Activated naive CD4-positive, alpha-beta T cell treated with anti-CD3 and anti-CD28 coated beads, Interleukin-2, amount 10 ng/mL, durations not matched to agents 7 days and 5 days (primary cell): ENCODE measurements at places on chromosomes 5 and 9.

DNA sequence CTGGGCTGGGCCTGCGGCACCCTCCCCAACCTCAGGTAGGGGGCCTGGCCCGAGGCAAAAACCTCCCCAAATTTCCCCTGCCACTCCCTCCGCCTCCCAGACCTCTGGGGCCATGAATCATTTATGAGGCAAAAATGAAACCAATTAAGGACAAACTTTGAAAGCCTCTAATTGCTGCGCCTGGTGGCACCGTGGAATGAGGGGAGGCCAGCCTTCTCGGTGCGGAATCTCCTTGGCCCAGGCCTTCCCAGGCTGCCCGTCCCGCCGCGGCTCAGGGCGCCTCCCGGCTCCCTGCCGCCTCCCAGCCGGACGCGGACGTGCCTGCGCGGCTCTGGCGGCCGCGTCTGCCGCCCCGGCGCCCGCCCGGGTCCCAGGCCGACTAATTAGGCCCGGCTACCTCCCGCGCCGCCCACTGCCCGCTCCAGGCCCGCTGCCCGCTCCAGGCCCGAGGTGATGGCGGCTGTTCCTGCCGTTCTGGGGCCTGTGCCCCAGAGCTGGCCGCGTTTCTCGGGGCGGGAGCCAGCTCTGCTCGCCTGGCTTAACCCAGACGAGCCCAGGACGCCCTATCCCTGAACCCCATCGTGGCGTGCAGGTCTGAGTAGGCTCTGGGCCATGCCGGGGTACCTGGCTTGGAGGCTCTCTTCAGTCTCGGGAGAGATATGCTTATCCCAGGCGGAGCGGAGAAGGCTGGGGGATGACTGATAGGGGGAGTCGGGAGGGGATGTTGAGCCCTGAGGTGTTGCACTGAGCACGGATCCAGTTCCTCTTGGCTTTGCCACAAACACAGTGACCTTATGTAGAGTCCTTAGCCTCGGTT, 20.1 kb downstream of the CXXC5 start:
- H3K27ac ChIP-seq: no peak overlapping the region
- H3K36me3 ChIP-seq: no peaks in the 10 kb centered on the region
- peaks cover 40% of the 10 kb centered on the region for H3K4me1 ChIP-seq
- peak overlapping the region; percentile 67 for H3K4me3 ChIP-seq
- DNase-seq: peak; percentile 60
- H3K27me3 ChIP-seq: peaks cover 53% of the 10 kb centered on the region

DNA sequence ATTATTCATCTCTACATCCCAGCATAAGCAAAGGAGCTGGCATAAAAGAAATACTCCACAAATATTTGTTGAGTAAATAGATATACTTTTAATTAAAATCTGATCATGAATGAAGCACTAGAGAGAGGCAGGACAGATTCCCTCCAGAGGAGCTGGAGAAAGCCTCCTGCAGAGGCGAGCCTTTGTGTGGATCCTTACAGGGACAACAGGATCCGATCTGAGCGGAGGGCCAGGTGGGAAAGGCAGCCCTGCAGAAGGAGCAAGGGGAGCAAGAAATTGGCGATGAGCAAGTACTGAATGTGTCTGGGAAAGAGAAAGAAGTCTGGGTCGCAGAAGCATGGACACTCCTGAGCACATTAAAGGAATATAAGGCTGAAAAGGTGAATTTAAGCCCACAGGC, 69.4 kb downstream of the EBF1 start:
- H3K4me3 ChIP-seq: no peak overlapping the region
- no peak for DNase-seq
- no peak overlapping the region for H3K27ac ChIP-seq
- peaks cover 3% of the 10 kb centered on the region for H3K4me1 ChIP-seq

- no peaks in the 10 kb centered on the region for H3K36me3 ChIP-seq
- DNase-seq: no peak
- H3K4me3 ChIP-seq: no peak overlapping the region
Observed at GRCh38 chr5:65451436-65451835, 30.3 kb downstream of the ADAMTS6 start.

- peak; percentile 53 for DNase-seq
- peaks cover 50% of the 10 kb centered on the region for H3K36me3 ChIP-seq
Observed at GRCh38 chr9:137828527-137829259, 48.9 kb upstream of the CACNA1B start.

- no peak overlapping the region for H3K4me3 ChIP-seq
- peaks cover 18% of the 10 kb centered on the region for H3K4me1 ChIP-seq
- no peak overlapping the region for H3K27ac ChIP-seq
- no peaks in the 10 kb centered on the region for H3K27me3 ChIP-seq
- H3K36me3 ChIP-seq: peaks cover 39% of the 10 kb centered on the region
- DNase-seq: no peak
Observed at GRCh38 chr9:137266162-137266527, 11.0 kb downstream of the NELFB start.

- H3K4me3 ChIP-seq: peak overlapping the region; percentile 82
- peaks cover 74% of the 10 kb centered on the region for H3K36me3 ChIP-seq
- H3K27ac ChIP-seq: peak overlapping the region; percentile 99
- H3K27me3 ChIP-seq: no peaks in the 10 kb centered on the region
- peak; percentile 21 for DNase-seq
- peaks cover 95% of the 10 kb centered on the region for H3K4me1 ChIP-seq
Observed at GRCh38 chr9:127968700-127969383, 11.9 kb downstream of the EEIG1 start.

- peaks cover 21% of the 10 kb centered on the region for H3K27me3 ChIP-seq
- DNase-seq: no peak
- peaks cover 4% of the 10 kb centered on the region for H3K36me3 ChIP-seq
- no peak overlapping the region for H3K27ac ChIP-seq
- peak overlapping the region; percentile 60 for H3K4me3 ChIP-seq
Observed at GRCh38 chr9:137604345-137605086, 970 bp upstream of the ARRDC1 start.

DNA sequence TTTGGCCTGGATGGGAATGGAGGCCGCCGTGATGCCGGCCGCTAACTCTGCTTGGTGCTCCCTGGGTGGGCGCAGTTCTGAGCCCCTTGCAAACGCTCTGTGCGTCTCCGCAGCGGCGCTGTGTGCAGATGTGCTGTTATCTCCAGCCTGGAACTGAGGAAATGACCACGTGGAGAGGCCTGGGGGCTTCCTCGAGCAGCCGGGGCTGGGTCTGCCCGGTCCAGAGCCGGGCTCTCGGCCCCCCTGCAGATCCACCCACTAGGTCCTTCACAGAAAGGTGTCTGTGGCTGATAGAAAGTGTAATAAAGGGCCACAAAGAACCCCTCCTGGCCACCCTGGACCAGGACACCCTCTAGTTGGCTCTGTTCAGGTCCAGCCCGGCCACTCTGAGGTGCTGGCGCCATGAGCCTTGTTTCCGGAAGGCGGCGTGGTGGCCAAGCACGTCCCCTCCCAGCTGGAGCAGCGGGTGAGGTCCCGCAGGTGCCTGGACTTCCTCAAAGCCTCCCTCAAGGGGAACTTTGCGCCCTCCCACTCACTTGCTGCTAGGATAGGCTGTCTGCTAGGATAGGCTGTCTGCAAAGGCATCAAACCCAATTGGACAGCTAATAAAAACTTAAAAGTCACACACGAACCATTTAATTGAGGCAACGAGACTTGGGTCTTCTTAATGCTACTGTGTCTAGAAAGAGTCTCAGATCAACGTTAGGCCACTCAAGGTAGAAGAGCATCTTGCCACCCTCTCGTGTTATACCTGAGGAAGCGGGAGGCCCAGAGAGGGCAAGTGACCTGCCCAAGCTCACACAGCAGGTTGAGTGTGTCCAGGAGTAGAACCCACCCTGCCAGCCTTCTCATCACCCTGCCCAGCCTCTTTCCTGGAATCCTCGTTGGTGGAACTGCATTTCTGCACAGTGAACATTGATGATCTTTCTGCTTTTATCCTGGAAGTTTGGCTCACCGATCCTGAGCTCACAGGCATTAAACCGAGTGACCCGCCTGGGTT, 109.3 kb upstream of the FCN2 start:
- H3K27ac ChIP-seq: no peak overlapping the region
- H3K4me3 ChIP-seq: no peak overlapping the region
- DNase-seq: no peak
- H3K36me3 ChIP-seq: no peaks in the 10 kb centered on the region
- H3K27me3 ChIP-seq: peaks cover 27% of the 10 kb centered on the region

GRCh38 chr9:69885474-69885929, 64.9 kb downstream of the CFAP95 start:
- DNase-seq: no peak
- H3K4me3 ChIP-seq: no peak overlapping the region
- no peaks in the 10 kb centered on the region for H3K36me3 ChIP-seq
- H3K4me1 ChIP-seq: no peaks in the 10 kb centered on the region
- no peak overlapping the region for H3K27ac ChIP-seq

- peaks cover 16% of the 10 kb centered on the region for H3K27me3 ChIP-seq
- no peak overlapping the region for H3K4me3 ChIP-seq
- DNase-seq: no peak
Observed at GRCh38 chr5:132080595-132080994, 7.0 kb downstream of the CSF2 start.

- H3K36me3 ChIP-seq: no peaks in the 10 kb centered on the region
- peak overlapping the region; percentile 58 for H3K4me3 ChIP-seq
- H3K27ac ChIP-seq: no peak overlapping the region
- peaks cover 16% of the 10 kb centered on the region for H3K4me1 ChIP-seq
- H3K27me3 ChIP-seq: peaks cover 59% of the 10 kb centered on the region
Observed at GRCh38 chr9:77647267-77648233, 572 bp downstream of the GNA14 start.

DNA sequence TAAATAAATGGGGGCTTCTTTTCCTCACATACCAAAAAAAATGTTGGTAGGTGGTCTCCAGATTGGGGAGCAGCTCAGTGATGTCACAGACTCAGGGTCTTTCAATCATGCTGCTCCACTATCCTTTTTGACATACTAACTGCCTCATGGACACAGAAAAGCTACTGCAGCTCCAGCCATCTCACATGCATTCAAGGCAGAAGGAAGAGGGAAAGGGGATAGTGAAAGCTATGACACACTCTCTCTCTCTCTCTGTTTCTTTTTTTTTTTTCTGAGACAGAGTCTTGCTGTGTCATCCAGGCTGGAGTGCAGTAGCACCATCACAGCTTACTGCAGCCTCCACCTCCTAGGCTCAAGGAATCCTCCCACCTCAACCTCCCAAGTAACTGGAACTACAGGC, 7.9 kb upstream of the ADGRD2 start:
- peaks cover 50% of the 10 kb centered on the region for H3K27me3 ChIP-seq
- H3K27ac ChIP-seq: no peak overlapping the region
- DNase-seq: no peak
- H3K36me3 ChIP-seq: no peaks in the 10 kb centered on the region
- H3K4me3 ChIP-seq: no peak overlapping the region

DNA sequence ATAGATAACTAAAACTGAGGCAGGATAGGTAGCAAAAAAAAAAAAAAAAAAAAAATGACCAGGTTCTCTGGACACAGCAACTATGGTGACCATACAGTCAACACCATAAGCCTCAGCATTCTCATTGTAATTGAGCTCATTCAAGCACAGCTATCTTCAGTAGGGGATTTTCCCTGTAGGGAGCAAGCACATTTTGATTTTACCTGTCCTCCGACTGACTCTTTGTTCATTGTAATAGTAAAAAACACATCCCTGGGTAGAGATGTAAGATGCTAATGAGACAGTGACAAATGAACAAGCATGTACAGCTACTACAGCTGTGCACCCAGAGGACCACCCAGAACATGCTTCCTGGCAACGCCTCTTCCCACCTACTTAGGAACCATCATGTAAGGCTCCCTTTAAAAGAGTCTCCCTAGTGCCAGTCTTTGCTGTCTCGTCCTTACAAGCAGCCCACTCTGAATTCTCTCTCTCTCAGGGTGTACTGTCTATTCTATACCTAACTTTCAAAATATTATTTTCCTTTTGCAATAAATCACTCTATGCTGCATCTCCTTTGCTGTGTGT, 65.0 kb upstream of the FBXW11 start:
- no peak overlapping the region for H3K4me3 ChIP-seq
- peaks cover 52% of the 10 kb centered on the region for H3K36me3 ChIP-seq
- DNase-seq: peak; percentile 5
- H3K4me1 ChIP-seq: peaks cover 53% of the 10 kb centered on the region

- no peak overlapping the region for H3K27ac ChIP-seq
- peaks cover 47% of the 10 kb centered on the region for H3K27me3 ChIP-seq
- H3K4me3 ChIP-seq: no peak overlapping the region
- DNase-seq: no peak
- no peaks in the 10 kb centered on the region for H3K36me3 ChIP-seq
Observed at GRCh38 chr9:121450241-121450640, 49.4 kb downstream of the GGTA1 start.

GRCh38 chr5:2170761-2171160, 288.0 kb upstream of the IRX4 start:
- no peak overlapping the region for H3K27ac ChIP-seq
- no peak overlapping the region for H3K4me3 ChIP-seq
- H3K27me3 ChIP-seq: peaks cover 17% of the 10 kb centered on the region
- no peak for DNase-seq
- H3K36me3 ChIP-seq: no peaks in the 10 kb centered on the region

DNA sequence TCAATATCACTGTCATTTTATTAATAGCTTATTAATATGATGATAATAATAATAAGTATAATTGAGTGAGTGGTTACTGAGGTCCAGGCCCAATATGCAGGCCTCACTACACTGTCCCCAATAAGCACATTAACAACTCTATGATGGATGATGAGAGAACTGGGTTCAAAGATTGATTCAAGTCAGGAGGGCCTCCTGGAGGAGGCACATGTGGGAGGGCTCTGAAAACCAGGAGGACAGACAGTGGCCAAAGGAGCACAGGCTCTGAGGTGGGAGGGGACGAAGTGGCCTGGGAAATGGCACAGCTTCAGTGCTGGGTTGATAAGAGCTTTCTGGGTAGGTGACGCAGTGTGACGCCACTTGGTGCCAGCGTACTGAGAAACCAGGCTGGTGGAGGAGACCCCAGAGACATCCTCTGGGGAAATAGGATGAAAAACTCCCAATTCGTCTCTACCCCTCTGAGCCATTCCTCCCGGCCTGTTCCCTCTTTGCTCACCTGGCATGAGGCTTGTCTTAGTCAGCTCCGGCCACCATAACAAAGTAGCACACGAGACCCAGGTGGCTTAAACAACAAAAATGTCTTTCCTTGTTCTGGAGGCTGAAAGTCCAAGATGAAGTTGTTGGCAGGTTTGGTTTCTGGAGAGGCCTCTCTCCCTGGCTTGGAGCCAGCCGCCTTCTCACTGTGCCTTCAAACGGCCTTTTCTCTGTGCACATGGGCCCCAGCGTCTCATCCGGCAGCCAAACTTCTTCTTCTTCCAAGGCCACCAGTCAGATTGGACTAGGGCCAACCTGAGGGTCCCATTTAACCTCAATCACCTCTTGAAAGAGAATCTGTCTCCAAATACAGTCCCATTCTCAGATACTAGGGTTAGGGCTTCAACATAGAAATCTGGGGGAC, 31.6 kb downstream of the NTNG2 start:
- no peaks in the 10 kb centered on the region for H3K4me1 ChIP-seq
- peaks cover 19% of the 10 kb centered on the region for H3K27me3 ChIP-seq
- no peak overlapping the region for H3K4me3 ChIP-seq
- no peak overlapping the region for H3K27ac ChIP-seq

DNA sequence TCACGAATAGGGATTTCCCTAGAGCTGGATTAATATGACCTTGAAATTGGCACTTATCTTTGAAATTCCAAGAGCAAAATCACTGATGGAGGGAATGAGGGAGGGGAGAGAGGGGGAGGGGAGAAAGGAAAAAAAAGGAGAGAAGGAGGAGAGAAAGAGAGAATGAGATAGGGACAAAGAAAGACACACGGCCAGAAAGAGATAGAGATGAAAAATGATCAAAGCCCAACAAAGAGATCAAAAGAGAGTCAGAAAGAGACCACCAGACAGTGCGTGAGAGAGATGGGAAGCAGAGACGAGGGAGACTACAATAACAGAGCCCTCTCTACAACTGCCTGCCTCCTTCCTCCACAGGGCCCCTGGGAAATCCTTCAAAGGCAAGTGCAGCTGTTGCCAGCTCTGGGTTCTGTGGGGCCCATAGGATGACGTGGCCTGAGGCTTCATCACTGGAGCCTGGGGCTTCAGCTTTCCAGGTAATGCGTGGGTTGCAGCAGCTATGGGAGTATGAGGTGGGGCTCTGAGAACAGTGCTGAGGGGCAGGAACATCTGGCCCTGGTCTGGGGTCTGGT, 58.3 kb upstream of the SHB start:
- no peak overlapping the region for H3K4me3 ChIP-seq
- H3K27me3 ChIP-seq: peaks cover 20% of the 10 kb centered on the region
- no peak for DNase-seq
- H3K36me3 ChIP-seq: no peaks in the 10 kb centered on the region
